ENCODE measurements at places on chromosomes 5 and 9.

DNA sequence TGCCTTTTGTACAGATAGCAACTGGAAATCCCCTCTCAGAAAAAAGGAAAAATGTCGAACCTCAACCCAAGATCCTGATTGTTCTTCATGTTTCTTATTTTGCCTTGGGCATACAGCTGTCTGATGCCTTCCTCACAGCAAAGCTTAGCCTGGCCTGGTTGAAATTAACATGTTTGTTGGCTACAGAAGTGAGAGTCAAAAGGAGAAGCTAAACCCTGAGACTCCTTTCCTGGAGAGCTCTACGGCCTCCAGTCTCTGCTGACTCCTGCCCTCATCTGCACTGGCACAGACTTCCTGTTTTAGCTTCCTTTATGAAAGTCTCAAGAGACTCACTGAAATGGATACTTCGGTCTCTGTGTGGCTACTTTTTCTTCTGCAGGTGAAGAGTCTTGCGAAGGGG lies 186.7 kb downstream of the PARP8 start:
- no peak for DNase-seq

DNA sequence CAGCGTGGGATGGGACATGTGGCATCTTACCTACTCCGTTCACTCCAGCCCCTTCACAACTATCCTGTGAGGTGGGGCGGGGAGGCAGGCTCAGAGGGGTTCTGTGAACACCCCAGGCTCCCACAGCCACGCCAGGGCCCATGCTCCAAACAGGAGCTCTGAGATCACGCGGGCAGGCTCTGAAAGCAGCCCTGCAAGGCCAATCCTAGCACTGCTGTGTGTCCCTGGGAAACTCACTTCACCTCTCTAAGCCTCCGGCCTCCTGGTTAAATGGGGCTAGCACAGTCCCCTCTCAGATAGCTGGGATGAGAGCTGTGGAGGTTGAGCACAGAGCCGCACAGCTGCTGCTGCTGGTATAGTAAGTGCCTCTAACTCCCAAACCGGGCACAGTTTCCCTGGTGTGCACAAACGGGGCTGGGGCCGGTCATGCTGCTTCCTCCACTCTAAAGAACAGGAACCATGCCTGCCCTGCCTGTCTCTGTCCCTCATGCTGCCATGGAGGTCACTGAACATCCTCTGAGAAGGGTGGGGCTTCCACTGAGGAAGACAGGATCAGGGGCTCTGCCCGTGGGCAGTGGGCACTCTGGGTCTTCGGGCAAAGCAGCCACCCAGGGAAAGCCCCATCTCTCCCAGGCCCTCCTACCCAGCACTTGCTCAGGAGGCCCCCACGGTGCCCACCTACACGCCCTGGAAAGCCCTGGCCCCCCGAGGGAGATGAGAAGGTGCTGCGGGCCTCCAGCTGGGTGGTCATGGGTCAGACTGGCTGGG lies 13.0 kb upstream of the ASS1 start:
- no peak for DNase-seq

DNA sequence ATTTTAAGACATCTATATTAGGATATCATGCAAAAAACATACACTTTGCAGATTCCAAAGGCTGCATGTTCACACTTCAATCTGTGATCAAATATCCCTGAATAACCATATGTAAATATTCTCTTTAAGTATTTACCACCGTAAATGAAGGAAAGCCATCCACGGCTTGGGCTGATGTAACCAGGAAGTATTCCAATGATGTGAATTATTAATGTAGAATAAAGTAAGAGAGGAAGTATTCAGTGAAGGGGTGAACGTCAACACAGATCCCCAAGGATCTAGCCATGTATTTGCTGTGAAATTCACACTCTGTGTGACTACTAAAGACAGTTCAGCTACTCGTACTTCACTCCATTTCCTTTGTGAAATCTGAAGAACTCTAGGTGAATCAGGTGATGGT lies 75.2 kb downstream of the CDH6 start:
- DNase-seq: no peak

DNA sequence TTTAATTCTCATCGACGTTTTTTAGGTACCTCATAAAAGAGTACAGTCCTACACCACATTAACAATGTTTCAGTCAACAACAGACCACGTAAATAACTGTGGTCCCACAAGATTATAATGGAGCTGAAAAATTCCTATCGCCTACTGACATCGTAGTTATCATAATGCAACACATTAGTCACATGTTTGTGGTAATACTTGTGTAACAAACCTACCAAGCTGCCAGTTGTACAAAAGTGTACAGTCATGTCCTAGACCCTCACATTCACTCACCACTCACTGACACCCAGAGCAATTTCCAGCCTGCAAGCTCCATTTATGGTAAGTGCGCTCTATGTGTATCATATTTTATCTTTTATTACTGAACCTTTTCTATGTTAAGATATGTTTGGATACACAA lies 16.8 kb downstream of the GNAQ start:
- DNase-seq: no peak

DNA sequence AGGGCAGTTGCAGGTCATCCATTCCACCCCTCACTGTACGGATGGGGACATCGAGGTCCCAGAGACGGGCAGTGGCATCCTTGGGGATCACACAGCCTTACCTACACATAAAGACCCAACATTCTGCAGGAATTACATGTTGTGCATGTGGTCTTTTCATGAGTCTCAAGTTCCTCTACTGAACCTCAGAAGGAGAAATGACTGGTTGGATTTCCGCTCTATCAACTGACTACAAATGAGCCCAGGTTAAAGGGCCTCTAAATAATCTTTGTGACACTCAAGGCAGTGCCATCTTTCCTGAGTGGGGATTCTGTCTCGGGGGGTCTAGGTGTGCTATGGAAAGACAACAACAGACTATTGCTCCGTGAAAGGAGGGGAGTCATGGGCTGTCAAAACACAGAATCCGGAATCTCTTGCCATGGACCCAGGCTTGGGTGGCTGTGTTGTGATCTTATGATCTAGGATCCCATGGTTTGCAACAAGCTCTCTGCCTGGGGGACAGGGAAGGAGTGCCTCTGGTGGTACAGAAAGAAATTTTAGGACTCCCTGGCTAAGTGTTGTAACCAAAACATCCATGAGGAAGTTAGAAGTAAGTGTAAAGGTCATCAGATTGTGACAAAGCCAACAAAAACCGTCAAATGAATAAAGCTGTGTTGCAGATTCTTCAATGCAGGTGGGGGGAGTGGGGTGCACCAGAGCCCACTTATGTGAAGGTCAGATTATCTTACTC lies 1.9 kb upstream of the SLC31A2 start:
- DNase-seq: no peak

DNA sequence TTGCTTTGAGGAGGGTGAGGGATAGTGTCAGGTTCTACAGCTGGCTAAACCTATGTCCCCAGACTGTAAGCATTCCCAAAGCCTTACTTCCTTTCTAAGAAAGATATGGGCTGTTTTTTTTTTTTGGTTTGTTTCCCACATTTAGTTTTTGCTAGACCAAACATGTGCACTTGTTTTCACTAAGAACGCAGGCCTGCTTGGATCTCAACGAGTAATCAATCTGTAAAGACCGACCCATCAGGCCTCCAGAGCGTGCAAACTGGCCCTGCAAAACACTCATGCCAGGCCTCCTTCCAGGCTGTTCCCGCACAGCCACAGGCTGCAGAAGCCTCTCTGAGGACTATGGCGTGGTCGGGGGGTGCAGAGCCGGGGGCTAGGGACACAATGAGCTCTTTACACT lies 304.8 kb upstream of the PANK3 start:
- DNase-seq: no peak

GRCh38 chr5:108505608-108506007 lies 123.7 kb upstream of the FBXL17 start:
- no peak for DNase-seq

DNA sequence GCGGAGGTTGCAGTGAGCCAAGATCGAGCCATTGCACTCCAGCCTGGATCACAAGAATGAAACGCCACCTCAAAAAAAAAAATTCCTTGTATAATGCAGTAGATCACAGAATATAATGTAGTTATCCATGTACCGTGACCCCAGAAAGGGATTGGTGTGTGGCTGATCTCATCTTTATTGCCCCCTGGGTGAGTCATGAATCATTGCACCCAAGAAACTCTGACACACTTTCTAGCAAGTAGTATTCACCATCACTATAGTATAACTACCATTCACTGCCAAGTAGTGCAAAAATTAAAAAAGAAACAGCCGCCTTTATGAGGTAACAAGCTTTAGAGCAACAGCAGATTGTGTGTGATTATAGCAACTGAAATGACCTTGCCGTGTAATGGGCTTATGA lies 23.7 kb upstream of the ANKH start:
- DNase-seq: no peak

DNA sequence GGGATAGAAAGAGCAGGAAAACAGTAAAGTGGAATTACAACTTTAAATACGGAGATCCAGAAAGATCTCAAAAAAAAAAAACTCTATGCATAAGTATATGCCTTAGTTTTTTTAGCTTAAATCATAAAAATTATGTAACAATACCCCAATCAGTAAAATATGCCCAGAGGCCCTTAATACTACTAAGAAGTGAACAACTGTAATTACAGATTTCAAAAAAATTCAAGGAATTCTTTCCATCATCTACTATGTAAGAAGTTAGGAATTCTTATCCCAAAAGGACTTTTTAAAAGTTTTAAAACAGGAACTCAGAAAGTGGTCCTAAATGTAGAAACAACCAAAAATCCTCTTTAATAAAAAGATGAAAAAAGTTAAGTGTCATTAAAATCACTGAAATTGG lies 111.3 kb downstream of the SSBP2 start:
- no peak for DNase-seq

- DNase-seq: no peak
Measured at GRCh38 chr5:120767178-120767820, 303.2 kb downstream of the PRR16 start.

- DNase-seq: no peak
Measured at GRCh38 chr5:78537821-78538220, 110.8 kb downstream of the LHFPL2 start.

GRCh38 chr5:84603568-84604185 lies 219.0 kb upstream of the EDIL3 start:
- DNase-seq: no peak

GRCh38 chr9:34611811-34612787 lies at the start of gene RPP25L:
Gene RPP25L (minus strand): TSS chr9:34612097. CDS start chr9:34611296, 801 bp downstream.
- peak; percentile 41 for DNase-seq

GRCh38 chr5:50699737-50700136 lies 33.3 kb downstream of the PARP8 start:
- DNase-seq: no peak

DNA sequence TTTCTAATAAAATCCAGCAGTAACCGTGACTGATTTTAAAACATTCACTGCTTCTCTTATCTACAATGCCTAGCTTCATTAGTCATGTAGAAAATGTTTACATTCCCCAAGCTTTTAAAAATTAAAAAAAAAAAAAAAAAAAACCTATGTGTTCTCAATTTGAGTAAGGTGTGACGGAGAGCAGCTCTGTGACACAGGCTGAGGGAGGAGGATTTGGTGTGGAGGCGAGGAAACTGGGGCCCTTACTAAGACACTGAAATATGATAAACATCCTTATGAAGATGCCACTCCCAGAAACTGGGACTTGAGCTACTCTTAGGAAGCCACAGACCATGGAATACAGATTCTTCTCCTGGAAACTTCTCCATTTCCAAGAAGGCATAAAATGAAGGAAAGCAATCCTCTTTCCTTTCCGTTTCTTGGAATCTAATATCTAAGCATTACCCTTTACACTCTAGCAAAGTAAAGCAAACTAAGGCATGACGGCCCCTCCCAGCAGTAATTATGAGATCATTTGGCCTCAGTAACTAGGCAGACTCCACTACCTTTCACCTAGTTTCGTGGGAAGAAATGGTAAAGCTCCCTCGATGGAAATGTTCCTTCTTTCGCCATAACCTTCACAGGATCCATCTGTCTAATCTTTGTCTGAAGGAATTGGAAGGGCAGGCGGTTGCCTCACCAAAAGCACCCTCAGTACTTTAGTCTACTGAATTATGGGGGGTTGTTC lies 23.5 kb downstream of the GRAMD2B start:
- no peak for DNase-seq

- DNase-seq: no peak
Measured at GRCh38 chr9:71648453-71648852, 119.9 kb downstream of the CEMIP2 start.

DNA sequence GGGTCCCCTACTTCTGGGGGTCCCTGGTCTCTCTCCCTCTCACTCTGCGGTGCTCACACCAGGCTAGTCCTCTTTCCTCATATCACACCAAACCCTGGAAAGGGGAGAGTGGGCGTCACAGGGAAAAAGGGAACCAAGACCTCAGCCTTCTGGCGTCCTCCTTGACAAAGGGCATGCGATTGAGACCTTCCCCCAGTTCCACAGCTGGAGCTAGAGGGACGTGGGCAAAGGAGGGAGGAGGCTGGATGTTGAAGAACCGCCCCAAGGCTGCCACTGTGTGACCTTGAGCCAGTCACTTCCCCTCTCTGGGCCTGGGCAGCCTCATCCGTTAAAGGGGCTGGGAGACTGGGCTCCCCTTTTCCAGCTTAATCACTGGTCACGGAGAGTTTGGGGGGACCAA lies 18.5 kb upstream of the TOR2A start:
- no peak for DNase-seq

GRCh38 chr9:14215614-14216013 lies 98.3 kb downstream of the NFIB start:
- no peak for DNase-seq

GRCh38 chr9:113618836-113619490 lies 155.4 kb downstream of the RGS3 start:
- DNase-seq: no peak

DNA sequence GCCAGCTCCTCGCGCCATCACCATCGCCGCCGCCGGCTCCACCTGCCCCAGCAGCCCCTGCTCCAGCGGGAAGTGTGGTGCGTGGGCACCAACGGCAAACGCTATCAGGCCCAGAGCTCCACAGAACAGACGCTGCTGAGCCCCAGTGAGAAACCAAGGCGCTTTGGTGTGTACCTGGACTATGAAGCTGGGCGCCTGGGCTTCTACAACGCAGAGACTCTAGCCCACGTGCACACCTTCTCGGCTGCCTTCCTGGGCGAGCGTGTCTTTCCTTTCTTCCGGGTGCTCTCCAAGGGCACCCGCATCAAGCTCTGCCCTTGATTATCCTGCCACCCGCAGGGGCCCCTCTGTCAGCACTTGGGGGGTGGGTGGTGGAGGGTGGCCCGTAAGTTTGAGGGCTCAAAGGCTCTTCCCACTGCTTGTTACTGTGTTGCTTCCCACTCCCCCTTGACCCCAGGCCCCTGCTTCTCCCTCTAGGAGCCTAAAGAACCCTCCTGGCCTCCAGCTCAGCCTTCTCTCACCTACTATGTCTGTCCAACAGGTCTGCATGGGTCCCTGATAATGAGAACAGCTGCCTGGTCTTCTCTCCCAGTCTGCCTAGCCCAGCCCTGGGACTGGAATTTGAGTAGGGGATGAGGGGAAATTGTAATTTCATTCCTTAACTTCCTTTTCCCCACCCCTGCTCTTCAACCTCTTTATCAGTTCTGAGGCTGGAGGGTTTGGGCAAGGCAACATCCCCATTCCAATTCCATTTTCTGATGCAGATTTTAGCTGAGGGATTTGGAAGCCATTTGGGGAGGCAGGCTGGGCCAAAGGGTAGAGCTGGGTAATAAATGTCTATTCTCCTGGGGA lies 9.0 kb downstream of the RACK1 start:
- no peak for DNase-seq

- DNase-seq: no peak
Measured at GRCh38 chr5:145586661-145587307, 248.4 kb downstream of the PRELID2 start.
